ENCODE measurements at places on chromosomes 7 and 10.

- no peak for DNase-seq
Observed at GRCh38 chr7:30745261-30745941, 6.5 kb upstream of the INMT start.

GRCh38 chr7:94451187-94451586, 56.5 kb downstream of the COL1A2 start:
- DNase-seq: no peak

DNA sequence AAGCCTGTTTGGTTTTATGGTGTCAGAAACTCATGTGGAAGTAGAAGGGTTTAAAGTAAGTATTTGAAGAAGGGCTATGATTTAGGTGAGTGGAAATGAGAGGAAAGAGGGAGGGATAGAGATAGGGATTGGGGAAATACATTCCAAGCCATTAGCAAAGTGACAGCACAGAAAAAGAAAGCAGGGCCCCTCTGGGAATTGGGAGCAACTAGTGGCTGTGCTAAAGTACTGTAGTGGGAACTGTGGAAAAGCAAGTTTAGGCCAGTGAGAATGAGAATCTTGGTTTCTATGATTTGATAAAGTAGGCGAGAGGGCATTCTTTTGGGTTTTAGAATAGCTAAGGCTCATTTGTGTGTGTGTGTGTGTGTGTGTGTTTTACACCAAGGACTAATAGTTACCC, 5.0 kb downstream of the PRKG1 start:
- DNase-seq: no peak

GRCh38 chr10:120586471-120586872, 129.4 kb downstream of the PLPP4 start:
- DNase-seq: no peak

DNA sequence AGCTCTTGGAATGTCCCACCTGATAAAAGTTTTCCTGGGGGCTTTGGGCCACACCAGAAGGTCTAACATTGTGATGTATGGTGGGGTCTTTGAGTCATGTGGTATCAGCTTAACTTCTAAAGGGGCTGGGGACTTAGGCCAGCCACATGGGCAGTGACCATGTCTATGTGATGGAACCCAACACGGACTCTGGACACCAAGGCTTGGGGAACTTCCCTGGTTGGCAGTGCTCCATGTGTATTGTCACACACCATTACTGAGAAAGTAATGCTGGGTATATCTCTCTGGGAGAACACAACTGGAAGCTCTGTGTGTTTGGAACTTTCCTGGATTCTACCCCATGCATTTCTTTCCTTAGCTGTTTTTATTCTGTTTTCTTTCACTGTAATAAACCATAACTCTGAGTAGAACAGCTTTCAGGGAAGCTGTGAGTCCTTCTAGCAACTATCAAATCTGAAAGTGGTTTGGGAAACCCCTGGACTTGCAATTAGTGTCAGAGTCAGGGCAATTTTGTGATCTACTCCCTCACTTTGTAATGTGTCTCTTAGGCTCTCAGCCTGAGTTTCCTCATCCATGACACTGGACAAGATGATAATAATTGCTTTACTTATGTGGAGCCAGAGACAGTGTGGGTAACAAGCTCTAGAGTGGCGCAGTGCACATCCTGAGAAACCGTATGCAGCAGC, 28.4 kb upstream of the AGK start:
- DNase-seq: no peak

Data from left forelimb (tissue), 1 donor.